ENCODE measurements at places on chromosomes 6 and 20. TPM values are rescaled to one million over a fixed set of nuclear protein-coding genes. Genes with fewer than 3 reads are reported as not detected.

The OLIG3 gene
- 0.18 TPM for total RNA-seq

The ZNF165 gene
- total RNA-seq = 0.61 TPM

The CAGE1 gene
- 0.18 TPM for total RNA-seq

The HLA-DQB2 gene
- total RNA-seq = 2.9 TPM

The ARMH2 gene
- total RNA-seq = 0.28 TPM

DNA sequence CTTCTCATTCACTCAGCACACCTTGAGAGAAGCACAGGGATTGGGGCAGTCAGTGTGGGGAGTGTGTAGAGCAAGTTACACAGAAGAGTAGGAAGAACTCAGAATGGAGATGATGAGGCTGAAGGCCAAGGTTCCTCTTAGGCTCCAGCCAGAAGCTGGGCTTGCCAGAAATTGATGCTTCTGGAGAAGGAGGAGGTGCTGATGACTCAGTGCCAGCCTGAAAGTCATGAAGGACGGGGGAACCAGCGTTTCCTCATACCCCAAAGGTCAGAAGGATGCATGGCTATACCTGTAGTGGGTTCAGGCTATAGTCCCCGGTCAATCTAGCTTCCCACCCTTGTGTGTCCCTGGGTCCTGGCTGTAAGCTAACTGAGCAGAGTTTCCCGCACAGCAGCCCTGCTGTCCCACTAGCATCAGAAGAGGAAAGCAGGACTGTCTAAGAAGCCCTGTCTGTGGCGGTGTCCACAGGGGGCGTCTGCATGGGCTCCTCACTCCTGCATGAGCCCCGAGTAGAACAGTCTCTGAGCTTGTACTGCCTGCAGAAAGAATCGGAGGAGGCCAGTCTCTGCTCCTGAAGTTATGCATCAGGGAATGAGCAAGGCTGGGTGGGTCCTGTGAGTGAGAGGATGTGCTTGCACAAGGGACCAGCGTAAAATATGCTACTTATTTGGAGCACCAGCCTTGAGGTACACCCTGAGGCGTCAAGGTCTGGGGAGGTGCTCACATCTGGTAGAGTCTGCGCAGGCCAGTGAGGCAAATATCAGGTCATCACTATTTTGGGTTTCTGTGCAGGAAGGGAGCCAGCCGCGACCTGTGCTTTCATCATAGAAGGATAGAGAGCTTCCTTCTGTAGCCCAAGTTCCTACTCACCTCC is 148.5 kb downstream of the MRPL14 start:
- peaks cover 41% of the 10 kb centered on the region for H3K27me3 ChIP-seq
- H3K4me3 ChIP-seq = no peak overlapping the region
- H3K36me3 ChIP-seq = no peaks in the 10 kb centered on the region
- H3K27ac ChIP-seq = no peak overlapping the region
- no peak for DNase-seq
- peaks cover 10% of the 10 kb centered on the region for H3K4me1 ChIP-seq

- no peaks in the 10 kb centered on the region for H3K36me3 ChIP-seq
- no peak overlapping the region for H3K27ac ChIP-seq
- H3K27me3 ChIP-seq = peaks cover 5% of the 10 kb centered on the region
- no peak overlapping the region for H3K4me3 ChIP-seq
These were observed 15.1 kb upstream of the BAK1 start for GRCh38 chr6:33595001-33595846.

- peaks cover 3% of the 10 kb centered on the region for H3K36me3 ChIP-seq
- H3K27ac ChIP-seq = no peak overlapping the region
- no peak for DNase-seq
- no peak overlapping the region for H3K4me3 ChIP-seq
- peaks cover 17% of the 10 kb centered on the region for H3K27me3 ChIP-seq
- peaks cover 5% of the 10 kb centered on the region for H3K4me1 ChIP-seq
These were observed 4.1 kb upstream of the PHACTR2 start for GRCh38 chr6:143673669-143674068.

DNA sequence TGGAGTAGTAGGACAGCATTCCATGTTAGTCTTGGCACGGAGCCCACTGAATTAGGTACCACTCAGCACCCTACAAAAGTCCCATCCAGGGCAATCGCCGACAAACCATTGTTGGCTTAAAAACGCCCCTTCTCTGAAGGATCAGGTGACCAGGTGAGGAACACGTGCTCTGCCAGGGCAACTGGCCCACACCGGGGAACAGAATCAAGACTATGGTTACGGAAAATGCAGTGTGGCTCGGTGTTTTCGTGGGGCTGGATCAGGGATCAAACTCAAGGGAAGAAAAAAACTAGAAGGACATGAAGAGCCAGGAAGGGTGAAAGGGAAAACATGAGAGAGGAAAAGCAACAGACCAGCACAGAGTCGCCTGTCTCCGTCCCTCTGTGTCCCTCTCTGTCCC is 177.8 kb upstream of the ARID1B start:
- no peak for DNase-seq
- H3K27ac ChIP-seq = no peak overlapping the region
- H3K4me1 ChIP-seq = no peaks in the 10 kb centered on the region
- no peak overlapping the region for H3K4me3 ChIP-seq
- no peaks in the 10 kb centered on the region for H3K36me3 ChIP-seq

- H3K27me3 ChIP-seq = peaks cover 46% of the 10 kb centered on the region
- H3K27ac ChIP-seq = no peak overlapping the region
- H3K4me1 ChIP-seq = no peaks in the 10 kb centered on the region
- no peak for DNase-seq
These were observed 1.7 kb downstream of the SMOC2 start for GRCh38 chr6:168442646-168443045.

DNA sequence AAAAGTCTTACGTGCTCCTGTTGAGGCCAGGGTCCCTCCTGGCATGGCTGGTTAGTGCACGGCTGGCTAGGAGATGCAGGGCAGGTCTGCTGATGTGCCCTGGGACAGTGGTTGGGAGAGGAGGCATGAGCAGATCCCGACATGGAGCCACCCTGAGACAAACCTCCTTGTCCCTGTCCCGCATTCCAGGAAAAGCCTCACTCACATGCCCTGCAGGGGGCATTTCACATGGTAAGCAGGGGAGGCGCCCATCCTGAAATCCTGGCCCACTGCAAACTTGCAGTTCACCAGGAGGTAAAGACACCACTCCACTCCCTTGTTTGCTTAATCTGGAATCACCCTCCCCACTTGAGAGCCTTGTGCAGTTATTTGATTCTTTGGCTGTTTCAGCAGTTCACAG is 116.7 kb upstream of the SLC24A3 start:
- no peaks in the 10 kb centered on the region for H3K4me1 ChIP-seq
- H3K27ac ChIP-seq = no peak overlapping the region
- DNase-seq = no peak
- no peak overlapping the region for H3K4me3 ChIP-seq
- no peaks in the 10 kb centered on the region for H3K36me3 ChIP-seq

DNA sequence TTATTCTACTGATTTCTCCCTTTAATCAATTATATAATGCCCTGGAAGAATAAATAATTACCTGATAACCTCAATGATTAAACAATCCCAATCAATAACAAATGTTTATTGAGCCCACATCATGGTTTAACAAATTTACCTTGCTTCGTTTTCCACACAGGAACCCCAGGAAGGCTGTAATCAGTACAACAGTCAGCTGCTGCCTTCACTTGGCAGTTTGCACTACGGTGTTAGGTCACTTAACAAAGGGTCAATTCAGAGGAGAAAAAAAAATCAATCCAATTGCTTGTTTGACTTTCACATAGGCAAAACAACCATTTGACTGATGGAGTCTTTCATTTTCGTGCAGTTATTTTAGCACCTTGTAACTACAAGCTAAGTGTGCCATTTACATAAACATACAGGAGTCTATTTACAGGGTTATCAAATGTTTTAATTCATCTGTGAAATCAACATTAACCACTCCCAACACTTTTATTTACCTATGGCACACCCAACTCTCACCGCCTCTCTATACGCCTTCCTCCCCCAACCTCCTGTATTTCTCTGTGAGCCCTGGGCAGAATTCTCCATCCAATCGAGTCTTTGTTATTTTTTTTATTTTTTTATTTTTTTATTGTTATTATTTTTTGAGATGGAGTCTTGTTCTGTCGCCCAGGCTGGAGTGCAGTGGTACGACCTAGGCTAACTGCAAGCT is 140.4 kb upstream of the TAB2 start:
- no peak overlapping the region for H3K27ac ChIP-seq
- no peak for DNase-seq
- H3K4me3 ChIP-seq = no peak overlapping the region
- peaks cover 40% of the 10 kb centered on the region for H3K36me3 ChIP-seq

DNA sequence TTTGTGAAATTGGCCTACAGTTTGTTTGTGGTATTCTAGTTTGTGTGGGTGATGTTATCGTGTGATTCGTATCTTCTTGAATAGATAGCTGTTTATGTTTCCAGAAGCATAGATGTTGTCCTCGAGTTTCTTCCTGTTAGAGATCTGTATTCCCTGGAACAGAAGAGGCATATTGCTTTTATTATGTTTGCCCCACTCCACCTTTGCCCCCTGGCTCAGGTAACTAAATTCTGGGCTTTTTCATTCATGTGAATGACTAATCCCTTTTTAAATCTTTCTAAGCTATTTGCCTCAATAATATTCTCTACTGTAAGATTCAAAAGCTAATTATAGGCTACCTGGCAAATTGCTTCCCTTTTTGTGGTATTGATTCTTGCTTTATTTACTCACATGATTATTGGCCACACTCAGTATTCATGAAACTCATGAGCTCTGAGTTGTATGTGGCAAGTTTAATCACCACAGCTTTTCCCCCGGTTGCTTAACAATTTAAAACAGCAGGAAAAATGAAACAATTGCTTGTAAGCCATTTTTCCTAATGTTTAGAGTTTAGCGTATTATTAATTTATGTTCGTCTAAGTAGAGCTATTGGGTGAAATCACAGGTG is 12.6 kb downstream of the RNF217 start:
- H3K27me3 ChIP-seq = no peaks in the 10 kb centered on the region
- H3K4me3 ChIP-seq = no peak overlapping the region
- DNase-seq = no peak
- H3K4me1 ChIP-seq = no peaks in the 10 kb centered on the region
- H3K27ac ChIP-seq = no peak overlapping the region

DNA sequence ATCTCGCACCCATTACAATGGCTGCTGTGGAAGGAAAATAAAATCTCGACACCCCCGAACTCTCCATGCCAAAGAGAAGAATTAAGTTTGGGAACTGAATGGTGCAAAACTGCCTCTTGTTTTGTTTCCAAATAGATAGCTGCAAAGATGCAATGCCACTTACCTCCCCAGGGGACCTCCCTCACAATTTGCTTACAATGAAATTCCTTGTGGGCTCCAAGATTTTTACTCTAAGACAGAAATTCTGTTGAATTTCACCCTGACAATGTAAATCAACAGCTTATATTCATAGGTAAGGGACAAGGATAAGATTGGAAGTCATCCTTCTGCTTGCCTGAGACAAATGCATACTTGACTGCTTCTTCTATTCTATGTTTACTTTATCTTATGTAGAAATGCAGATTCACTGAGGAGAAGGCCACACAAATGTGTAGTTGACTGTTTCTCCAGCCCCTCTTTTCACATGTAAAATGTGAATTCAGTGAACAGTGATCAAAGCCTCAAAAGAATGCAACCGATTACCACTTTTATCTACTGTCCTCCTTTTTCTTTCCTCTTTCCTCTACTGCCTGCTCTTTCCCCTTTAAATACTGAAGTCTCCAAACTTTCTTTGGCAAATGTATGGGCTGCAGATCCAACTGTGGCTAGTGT is 36.6 kb downstream of the ADGRF4 start:
- H3K27ac ChIP-seq = no peak overlapping the region
- H3K4me3 ChIP-seq = no peak overlapping the region
- H3K36me3 ChIP-seq = no peaks in the 10 kb centered on the region

GRCh38 chr6:11277275-11278206 is 45.1 kb upstream of the NEDD9 start:
- peaks cover 52% of the 10 kb centered on the region for H3K4me1 ChIP-seq
- H3K27me3 ChIP-seq = no peaks in the 10 kb centered on the region
- peaks cover 40% of the 10 kb centered on the region for H3K36me3 ChIP-seq
- H3K27ac ChIP-seq = peak overlapping the region; percentile 97
- peak overlapping the region; percentile 70 for H3K4me3 ChIP-seq

DNA sequence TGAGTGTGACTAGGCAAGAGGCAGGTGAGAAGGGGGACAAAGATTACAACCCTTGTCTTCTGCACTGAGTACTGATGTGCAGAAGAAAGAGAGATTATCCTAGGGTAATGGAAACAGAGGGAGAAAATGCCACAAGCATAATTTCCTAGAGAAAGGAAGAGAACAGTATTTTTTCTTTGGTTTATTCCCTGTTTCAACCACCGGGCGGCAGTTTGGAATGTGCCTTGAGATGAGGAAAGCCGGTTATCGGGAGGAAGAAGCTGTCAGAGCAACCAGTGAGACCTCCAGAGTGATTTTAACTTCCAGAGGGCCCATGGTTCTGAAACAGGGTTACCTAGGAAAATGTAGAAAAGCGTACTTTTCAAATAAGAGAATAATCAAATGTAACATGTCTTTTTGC is 121.4 kb downstream of the REV3L start:
- no peak for DNase-seq
- peaks cover 7% of the 10 kb centered on the region for H3K36me3 ChIP-seq
- H3K4me3 ChIP-seq = no peak overlapping the region
- no peak overlapping the region for H3K27ac ChIP-seq
- no peaks in the 10 kb centered on the region for H3K4me1 ChIP-seq
